T-helper 17 cell (primary cell): ENCODE measurements at places on chromosomes 4 and X. TPM values are rescaled to one million over a fixed set of nuclear protein-coding genes. Genes with fewer than 3 reads are reported as not detected.
A peak's percentile ranks its signal among the peaks of the same experiment; 100 is the strongest.

GPR101 gene
- total RNA-seq = not detected

IL3RA gene
- total RNA-seq = 0.60 TPM

GJB1 gene
- not detected for total RNA-seq

DNA sequence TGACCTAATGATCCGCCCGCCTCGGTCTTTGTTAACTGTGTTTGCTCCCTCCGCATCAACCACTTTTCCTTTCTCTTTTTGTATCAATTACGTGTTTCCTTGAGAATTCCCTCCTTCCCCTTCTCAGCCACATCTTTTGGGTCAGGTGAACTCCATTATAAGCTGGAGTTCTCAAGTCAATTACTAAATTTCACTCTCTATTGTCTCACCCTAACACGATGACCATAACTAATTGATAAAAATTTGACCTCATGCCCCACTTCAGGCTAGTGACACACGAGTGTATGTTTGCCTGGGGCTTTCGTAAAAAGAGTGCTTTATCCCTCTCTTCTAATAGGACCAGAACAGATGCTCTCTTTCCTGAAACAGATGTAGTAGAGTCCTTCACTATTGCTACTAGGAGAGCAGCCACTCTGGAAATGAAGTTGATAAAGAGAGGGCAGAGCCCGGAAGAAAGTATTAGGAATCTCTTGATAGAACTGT lies 403.6 kb upstream of the ANXA10 start:
- DNase-seq = no peak

- DNase-seq = no peak
Observed at GRCh38 chrX:139920316-139920715, 12.5 kb downstream of the ATP11C start.

- no peak for DNase-seq
Observed at GRCh38 chr4:21801661-21802385, 146.7 kb downstream of the KCNIP4 start.

GRCh38 chrX:10112510-10112909 lies 44.3 kb upstream of the CLCN4 start:
- no peak for DNase-seq

DNA sequence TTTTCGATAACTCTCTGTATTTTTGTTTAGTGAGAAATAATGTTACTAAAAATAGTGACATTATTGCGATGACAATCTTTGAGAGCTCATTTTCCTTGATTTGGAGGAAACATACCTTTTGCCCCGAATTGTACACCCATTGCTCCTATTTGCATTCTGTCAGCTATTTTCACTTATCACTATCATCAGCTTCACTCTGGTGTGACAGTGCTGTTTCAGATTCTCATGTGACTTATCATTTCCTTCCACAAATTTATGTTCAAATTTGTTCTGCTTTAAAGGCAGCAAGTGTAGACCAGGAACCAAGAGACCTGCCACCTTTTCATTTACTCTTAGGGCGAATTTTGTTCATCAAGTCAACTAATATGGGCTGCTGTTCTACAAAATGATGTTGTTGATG lies 179.4 kb downstream of the RBM46 start:
- DNase-seq = no peak

- DNase-seq = peak; percentile 9
Observed at GRCh38 chr4:14871676-14872430, 130.4 kb upstream of the CPEB2 start.

- no peak for DNase-seq
Observed at GRCh38 chr4:148006001-148006400, 274.1 kb downstream of the ARHGAP10 start.

- DNase-seq = no peak
Observed at GRCh38 chr4:181520790-181521189, 722.4 kb upstream of the TENM3 start.

DNA sequence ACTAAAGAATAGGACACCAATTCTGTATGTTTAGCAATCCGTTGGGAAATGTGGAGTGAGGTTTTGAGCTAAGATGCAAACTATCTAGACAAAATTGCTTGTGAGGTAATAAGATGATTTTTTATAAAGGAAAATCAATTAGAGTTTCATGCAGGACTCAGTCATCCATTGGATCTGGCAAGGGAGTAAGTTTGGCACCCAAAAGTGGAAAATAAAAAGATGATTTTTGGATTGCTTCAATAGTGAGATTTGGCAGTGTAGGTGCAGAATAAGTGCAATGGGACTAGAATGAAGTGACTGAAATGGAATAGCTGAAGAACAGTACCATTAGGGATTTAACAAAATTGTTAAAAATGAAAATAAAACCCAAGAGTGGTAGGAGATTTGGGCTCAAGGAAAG lies 290.5 kb upstream of the EPHA5 start:
- no peak for DNase-seq

DNA sequence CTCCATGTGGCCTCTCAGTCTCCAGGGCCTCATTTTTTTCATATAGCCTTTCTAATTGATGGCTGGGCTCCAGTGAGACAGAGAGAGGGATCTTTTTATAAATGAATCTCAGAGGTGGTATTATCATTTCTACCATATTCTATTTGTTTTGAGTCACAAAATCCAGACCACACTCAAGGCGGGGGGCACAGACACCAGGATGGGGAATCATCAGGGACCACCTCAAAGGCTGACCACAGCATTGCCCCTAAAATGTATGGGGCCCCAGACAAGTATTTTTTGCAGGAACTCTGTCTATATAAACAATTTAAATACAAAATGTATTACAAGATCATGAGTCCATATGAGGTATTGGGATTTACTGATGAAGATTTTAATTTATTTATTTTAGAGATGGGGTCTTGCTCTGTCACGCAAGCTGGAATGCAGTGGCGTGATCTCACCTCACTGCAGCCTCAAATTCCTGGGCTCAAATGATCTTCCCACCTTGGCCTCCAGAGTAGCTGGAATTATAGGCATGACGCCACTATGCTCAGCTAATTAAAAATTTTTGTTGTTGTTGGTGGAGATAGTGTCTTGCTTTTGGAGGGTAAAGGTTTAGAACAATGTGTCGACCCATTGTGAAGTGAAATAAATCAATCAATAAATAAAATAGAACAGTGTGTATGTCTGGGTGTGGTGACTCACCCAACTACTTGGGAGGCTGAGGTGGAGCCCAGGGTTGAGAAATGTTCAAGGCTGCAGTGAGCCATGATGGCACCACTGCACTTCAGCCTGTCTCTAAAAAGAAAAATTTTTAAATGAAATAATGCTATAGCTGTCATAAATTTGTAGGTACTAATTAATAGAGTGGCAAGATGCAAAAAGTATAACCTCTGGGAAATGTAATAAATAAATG lies 29.4 kb downstream of the WDR13 start:
- DNase-seq = no peak

DNA sequence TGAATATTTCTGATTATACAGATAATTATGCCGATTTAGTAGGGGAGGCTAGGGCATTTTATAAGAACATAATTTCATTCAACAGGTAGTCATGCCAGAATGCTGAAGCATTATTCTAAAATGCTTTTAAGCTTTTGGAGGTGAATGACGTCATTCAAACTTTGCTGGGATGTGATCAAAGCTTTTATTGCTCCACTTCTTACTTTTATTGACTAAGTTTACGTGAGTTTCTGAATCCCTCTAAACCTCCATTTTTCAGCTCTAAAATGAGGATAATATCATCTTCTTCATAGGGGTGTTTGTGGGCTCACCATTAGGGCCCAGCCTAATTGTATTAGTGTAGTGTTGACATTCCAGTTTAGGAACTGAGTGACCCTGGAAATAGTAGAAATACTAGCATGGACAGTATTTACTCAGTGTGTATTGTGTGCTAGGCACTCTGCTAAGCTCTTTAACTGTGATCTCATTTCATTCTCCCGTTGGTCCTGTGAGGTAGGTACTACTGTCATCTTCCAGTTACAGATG lies 3.0 kb downstream of the WWC2 start:
- DNase-seq = no peak

DNA sequence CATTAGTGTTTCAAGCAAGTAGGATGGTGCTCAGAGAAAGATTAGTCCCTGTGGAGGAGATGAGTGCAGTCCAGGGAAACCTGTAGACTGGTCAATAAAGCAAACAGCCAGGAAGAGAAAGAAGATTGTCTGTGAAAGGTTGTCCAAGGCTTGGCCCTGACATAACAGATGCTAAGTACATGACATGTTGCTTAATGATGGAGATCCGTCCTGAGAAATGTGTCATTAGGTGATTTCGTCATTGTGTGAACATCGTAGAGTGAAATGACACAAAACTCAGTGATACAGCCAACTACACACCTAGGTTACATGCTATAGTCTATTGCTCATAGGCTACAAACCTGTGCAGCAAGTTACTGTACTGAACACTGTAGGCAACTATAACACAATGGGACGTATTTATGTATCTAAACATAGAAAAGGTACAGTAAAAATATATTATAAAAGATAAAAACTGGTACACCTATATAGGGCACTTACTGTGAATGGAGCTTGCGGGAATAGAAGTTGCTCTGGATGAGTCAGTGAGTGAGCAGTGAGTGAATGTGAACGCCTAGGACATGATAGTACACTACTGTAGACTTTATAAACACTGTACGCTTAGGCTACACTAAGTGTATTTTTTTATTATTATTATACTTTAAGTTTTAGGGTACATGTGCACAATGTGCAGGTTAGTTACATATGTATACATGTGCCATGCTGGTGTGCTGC lies 9.0 kb upstream of the PRSS48 start:
- DNase-seq = no peak

- DNase-seq = no peak
Observed at GRCh38 chr4:76203541-76203940, 10.1 kb downstream of the SCARB2 start.

DNA sequence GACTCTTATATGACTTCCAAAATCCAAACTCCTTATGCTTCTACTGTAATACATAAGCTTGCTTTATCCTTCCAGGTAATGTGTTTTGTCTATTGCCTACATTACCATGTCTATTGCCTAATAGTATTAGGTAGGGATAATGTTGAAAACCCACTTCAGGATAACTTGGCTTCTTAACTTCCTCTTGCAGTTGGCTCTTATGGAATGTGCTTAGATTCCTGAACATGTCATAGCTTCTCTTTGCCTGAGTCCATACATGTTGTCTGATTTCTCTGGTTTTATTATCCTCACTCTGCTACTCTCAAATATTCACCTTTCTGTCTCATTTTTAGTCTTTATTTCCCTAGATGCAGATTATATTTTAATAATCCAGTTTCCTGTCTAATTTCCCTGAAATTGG lies 599.9 kb downstream of the IL15 start:
- DNase-seq = no peak

GRCh38 chr4:98574816-98575215 lies 83.6 kb downstream of the TSPAN5 start:
- no peak for DNase-seq
